Activated T-cell treated with anti-CD3 and anti-CD28 coated beads for 4 hours (primary cell): ENCODE measurements at places on chromosomes 7 and 10.

- no peak for DNase-seq
Measured at GRCh38 chr10:88489107-88489506, 94.0 kb downstream of the RNLS start.

DNA sequence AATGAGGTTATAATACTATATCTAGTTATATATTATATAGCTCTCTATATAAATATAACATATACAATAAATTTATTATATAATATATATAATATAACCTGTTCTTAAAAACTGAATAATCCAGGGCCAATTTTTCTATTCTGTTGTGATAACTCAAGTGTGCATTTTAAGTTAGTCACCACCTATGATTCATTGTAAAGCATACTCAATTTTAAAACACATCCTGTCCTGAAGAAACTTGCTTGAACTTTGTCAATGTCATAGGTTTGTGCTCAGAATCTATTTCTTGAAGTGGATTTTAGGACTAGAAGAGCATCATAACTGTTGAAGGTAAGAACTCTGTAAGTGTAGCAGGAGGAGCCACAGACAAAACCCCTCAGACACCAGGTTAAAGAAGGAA lies 1209.8 kb downstream of the REEP3 start:
- DNase-seq: no peak

GRCh38 chr7:79421751-79422150 lies 31.7 kb downstream of the MAGI2 start:
- no peak for DNase-seq

- DNase-seq: no peak
Measured at GRCh38 chr10:89651916-89652573, 7.0 kb upstream of the PANK1 start.

GRCh38 chr10:124035306-124035927 lies 58.0 kb downstream of the CHST15 start:
- DNase-seq: no peak

DNA sequence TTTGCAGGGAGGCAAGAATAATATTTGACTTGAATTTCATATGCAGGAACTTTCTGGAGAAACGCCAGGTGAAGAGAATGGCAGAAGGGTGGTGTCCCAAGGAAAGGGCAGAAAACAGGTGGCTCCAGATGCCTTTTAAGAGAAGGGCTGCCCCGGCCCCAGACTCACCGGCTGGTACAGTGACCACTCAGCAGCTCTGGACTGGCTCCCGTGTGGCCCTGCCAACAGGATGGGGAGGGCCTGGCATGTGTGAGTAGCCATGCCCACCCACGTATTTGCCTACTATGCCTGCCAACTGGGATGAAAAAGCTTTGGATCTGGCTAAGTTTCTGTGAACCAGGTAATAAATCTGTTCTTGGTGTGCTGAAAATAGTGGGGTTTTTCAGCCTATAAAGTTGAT lies 159.5 kb downstream of the PRKAG2 start:
- DNase-seq: no peak

GRCh38 chr10:14584661-14585060 lies 190.0 kb downstream of the FAM107B start:
- DNase-seq: no peak

GRCh38 chr10:114593816-114594468 lies 64.1 kb downstream of the ABLIM1 start:
- no peak for DNase-seq

- no peak for DNase-seq
Measured at GRCh38 chr7:154918741-154919140, 84.2 kb downstream of the PAXIP1 start.

DNA sequence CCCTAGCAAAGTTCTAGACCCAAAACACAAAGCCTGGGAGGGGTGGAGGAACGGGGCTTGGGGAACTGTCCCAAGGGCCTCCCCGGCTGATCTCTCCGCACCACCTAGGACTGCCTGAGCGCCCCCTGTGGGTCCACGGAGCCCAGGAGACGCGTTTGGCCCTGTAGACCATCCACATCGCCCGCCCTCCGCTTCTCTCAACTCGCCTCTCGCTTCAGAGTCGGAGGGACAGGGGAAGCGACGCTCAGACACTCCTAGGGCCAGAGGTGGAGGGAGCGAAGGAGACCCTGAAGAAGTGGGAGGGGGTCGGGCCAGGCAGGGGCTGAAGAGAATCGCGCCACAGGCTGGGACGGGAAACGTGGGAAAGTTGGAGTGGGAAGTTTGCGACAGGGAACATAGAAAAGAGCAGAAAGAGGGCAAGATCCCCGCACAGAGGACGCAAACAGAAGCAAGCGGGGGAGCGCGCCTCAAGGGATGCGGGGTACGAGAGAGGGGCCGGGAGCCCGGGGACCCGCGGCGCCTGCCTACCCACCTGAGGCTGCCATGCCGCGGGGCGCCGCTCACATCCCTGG lies 378 bp downstream of the PIK3AP1 start:
- DNase-seq: peak; percentile 50

DNA sequence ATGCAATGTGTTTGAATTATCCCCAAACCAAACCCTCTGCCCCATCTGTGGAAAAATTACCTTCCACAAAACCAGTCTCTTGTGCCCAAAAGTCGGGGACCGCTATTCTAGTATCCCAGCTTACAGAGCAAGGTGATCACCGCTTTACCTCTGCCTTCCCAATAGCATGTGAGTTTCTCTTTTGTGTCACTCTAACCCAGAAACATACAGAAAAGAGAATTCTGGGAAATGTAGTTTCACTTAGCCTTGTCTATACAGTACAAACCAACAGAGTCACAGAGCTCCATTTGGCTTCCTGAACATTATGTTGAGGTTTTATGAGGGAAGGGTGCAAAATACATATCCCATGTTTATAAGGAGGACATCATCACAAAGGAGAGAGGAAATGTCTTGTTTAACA lies 260.3 kb upstream of the MINDY3 start:
- no peak for DNase-seq

DNA sequence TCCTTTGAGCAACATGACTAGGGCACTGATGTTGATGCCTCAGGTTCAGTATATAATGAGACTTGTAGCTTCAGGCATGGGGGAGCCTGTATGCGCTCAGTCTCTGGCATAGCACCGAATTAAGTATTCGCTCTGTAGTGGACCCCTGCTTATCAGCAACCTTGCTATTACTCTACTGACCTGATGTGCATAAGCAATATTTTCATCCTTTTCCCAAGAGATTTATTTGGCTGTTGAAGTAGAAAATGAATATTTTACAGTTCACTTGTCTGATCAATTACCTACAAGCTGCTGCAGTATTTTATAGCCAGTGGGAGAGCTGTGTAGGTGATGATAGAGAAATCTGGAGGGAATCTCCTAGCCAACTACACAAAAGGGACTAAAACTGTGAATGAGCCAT lies 781.6 kb upstream of the PHF14 start:
- no peak for DNase-seq

DNA sequence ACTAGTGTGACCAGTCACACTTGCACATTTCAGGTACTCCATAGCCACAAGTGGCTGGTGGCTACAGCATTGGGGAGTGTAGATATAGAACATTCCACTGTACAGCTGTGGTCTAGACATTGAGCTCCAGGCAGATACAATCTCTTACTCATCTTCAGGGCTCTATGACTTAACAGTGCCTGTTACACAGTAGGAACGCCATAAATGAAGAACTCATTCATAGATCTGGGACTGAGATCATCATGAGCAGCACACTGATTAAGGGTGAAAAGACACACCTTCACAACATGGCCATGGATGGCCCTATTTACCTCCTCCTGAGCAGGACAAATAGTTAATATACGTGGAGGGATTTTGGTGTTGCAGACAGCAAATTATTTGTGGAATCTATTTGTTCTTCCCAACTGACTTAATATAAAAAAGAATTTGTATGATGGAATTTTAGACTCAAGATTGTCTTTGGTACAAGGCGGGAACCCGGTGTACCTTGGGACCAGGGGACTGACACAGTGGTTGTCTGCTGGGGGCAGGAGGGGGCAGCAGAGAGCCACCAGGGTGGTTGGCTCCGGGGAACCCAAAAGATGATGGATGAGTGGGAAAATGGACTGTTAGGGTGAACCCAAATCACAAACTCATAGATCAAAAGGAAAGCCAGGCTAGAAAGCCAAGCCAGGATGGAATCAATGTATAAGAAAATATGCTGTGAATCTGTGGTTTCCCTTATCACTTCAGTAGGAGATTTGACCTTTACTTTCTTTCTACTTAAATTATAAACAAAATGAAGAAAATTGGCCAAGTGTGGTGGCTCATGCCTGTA lies 24.3 kb upstream of the CPA2 start:
- peak; percentile 49 for DNase-seq

DNA sequence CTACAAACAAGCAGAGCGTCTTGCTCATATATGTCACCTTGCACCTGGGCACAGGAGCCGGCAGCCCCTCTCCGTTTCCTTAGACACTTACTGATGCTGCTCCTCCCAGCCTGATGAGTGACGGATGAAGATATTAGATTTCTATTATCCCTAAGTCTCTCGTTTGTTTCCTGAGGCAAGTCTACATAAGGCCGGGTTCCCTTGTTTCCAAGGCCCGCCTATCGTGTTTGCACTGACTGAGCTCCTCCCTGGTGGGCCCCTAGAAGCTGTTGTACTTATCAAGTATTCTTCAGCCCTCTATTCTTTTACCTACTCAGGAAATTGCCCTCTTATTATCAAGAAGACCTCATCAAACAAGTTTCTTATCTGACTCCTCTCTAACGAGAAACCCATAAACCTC lies 18.5 kb downstream of the SH3PXD2A start:
- no peak for DNase-seq

GRCh38 chr10:80471715-80472233 lies 17.7 kb downstream of the TSPAN14 start:
- no peak for DNase-seq

- DNase-seq: no peak
Measured at GRCh38 chr10:96165726-96166125, 35.6 kb downstream of the ZNF518A start.

DNA sequence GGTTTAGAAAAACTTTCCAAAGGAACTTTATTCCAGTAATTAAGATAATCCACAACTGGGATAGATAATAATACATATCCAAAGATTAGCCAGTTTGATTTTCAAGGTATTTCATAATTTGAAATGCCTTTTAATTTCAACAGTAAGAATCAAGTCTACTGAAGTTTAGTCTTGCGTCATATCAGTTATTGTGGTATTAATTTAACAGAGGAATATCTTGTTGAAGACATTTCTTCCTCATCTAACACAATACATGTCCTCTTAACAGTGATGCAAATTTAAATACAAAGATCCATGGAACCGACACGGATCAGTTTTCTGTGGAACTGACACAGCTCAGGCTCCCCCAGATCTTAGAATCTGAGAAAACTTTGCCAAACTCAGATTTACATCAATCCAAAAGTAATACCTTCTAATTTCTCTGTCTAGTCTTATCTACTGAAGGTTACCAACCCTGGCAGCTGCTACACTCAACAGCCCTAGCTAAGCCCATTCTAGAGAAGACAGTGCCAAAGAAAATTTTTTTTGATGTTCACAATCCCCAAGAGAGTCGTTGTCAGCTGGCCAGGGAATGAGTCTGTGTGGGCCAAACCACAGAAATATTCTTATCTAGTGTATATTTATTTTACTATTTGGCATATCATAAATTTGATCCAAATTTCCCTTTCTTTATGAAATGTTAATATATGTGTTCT lies 365.2 kb upstream of the MEOX2 start:
- no peak for DNase-seq

DNA sequence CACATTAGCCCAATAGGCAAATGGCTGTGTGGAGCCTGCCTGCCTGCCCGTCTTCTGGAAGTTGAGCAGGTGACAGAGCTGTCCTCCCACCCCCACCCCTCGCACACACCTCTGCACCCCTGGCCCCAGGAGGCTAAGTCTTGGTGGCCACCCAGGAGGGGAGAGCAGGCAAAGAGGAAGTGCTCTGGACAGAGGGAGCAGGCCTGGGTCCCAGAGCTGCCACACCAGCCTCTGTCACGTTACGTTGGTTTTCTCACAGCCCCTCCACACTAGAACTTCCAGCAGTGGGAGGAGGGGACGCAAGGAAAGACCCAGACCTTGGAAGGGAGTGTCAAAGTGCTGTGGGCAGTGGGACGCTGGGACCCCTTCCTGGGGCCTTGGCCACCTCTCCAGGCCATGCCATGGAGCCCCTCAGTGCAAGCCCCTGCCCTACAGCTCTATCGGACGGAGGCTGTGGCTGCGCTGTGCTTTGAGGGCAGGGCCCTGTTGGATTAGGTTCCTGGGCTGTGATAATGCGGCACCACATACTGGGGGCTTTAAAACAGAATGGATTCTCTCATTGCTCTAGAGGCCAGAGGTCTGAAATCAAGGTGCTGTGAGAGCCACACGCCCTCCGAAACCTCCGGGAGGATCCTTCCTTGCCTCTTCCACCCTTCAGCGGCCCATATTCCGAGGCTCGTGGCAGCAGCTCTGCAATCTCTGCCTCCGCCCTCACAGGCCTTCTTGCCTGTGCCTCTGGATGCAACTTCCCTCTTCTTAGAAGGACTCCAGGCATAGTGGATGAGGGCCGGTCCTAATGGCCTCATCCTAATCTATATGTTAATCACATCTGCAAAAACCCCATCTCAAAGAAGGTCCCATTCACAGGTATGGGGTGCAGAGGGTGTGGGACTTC lies 9.9 kb downstream of the PRKAG2 start:
- no peak for DNase-seq

DNA sequence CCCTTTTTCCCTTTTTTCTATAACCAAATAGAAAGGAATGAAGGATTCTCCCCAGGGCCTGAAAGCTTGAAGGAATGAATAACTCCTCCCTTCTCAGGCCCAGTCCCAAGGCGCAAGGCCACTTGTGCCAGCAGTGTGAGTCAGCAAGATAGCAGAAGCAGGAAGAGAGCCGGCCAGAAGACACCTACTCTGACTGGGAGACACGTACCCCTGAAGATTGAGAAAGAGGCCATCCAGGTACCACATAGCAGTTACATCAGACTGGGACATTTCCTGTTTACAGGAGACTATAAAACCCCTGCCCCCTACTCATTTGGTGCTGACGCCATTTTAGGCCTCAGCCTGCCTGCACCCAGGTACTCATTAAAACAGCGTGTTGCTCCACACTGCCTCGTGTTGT lies 65.5 kb downstream of the LRRC17 start:
- no peak for DNase-seq

GRCh38 chr10:62917475-62918238 lies 101.5 kb upstream of the EGR2 start:
- DNase-seq: no peak

DNA sequence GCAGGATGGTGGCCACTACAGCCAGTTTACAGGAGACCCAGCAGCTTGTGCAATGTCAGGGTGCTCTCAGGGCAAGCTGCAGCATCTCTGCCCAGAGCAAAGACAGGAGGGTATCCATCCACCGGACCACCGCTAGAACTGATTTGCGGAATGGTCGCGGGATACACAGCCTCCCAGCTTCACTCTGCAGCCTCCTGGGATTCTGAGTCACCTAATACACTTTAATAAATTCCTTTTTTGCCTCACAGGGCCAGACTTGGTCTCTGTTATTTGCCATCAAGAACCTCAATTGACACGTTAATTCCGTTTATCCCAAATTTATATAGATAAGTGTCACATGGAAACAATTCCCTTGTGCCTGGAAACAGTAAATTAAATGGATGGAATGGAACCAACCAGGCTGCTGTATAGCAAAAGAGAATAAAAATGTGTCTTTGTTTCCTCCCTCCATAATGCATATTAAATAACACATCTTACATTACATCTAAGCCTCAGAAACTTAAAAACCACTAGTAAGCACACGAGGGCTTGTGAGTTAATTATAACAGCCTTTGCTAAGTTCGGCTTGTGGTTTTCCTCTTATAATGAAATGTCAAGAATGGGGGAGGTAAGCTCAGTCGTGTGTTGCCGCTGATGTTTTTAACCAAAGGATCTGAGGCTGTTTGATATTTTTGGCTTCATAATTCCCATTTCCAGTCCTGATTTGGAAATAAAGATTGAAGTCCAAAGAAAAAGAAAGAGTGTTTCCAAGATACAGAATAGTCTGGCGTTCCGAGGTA lies 52.1 kb downstream of the ADRB1 start:
- DNase-seq: no peak
